ENCODE measurements at places on chromosomes 12 and 14.

GRCh38 chr12:80708259-80708974 lies 983 bp downstream of the MYF6 start:
- no peak for DNase-seq

DNA sequence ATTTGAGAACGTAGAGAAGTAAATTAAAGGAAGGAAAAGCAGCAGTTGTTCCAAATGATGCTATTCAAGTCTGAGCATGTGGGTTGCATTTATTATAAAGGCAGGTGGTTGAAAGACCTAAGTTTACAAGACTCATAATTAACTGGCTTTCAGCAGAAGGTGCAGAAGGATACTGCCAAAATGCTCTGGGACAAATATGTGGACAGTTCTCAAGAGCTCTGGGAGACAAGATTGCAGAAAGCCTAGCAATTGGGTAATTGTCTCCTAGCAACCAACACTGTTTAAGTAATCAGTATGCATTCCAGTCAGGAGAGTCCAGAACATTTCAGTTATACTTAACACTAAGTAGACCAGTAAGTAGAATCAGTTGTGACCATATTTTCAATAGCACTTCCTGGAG lies 131.5 kb downstream of the GPR135 start:
- DNase-seq = no peak

DNA sequence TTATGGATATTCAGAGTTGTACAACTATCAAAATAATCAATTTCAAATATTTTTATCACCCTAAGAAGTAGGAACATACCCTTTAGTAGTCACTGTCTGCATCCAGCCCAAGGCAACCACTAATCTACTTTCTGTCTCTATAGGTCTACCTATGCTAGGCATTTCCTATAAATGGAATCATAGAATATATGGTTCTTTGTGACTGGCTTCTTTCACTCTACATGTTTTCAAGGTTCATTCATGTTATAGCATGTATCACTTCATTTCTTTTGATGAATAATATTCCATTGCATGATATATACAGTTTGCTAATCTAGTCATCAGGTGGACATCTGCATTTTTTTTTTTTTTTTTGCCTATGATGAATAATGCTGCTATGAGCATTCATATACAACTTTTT lies 112.4 kb downstream of the PPP1R12A start:
- DNase-seq = no peak

DNA sequence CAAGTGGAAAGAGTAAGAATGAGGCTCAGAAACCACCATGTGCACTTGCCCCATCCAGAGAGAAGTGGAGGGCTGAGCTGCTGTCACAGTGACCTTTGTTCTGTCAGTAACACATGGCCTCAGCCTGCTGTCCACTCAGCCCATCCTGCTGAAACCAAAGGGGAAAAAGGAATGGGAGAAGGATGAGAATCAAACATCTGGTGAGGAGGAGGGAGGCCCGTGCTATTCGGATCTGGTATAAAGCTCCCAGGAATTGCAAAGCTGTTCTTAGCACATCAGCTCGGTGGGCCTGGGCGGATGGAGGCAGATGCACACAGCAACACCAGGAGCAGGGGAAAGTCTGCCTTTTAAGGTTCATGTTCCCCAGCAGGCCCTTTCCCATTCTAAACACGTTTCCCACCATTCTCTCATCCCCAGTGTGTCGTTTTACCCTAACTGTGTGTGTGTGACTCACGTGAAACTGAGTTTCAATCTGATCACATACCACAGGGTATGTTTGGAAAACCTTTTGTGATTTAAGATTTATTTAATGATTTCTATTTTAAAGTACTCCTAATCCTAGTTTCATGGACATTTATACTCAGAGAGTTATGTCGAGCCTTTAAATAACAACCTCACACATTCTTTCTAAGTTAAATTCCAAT lies 36.8 kb downstream of the RTRAF start:
- no peak for DNase-seq

GRCh38 chr12:103780992-103781391 lies 60.0 kb downstream of the NT5DC3 start:
- no peak for DNase-seq

DNA sequence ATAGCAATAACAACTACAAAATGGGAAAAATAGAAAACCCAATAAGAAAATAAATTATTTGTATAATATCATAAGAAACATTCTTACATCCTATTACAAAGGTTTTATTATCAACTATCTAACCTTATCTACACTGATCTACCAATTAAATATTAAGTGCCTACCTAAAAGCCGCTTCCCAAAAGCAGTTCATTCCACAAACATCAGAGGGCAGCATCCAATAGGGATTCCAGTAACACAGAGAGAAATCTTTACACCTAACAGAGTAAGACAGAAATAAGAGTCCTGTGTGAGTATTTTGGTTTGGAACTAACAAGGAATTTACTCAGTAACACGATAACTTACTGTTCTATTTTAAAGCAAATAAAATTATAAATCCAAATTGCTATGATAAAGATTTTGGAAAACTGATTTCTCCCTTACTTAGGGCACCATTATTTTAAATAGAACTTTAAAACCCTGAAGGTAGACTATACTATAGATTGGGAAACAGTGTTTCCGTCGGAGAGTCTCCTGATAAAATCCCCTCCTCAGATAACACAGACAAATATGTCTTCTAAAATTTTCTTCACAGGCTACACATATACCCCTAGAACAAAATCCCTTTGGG lies 15.0 kb downstream of the GXYLT1 start:
- DNase-seq = peak; percentile 38

DNA sequence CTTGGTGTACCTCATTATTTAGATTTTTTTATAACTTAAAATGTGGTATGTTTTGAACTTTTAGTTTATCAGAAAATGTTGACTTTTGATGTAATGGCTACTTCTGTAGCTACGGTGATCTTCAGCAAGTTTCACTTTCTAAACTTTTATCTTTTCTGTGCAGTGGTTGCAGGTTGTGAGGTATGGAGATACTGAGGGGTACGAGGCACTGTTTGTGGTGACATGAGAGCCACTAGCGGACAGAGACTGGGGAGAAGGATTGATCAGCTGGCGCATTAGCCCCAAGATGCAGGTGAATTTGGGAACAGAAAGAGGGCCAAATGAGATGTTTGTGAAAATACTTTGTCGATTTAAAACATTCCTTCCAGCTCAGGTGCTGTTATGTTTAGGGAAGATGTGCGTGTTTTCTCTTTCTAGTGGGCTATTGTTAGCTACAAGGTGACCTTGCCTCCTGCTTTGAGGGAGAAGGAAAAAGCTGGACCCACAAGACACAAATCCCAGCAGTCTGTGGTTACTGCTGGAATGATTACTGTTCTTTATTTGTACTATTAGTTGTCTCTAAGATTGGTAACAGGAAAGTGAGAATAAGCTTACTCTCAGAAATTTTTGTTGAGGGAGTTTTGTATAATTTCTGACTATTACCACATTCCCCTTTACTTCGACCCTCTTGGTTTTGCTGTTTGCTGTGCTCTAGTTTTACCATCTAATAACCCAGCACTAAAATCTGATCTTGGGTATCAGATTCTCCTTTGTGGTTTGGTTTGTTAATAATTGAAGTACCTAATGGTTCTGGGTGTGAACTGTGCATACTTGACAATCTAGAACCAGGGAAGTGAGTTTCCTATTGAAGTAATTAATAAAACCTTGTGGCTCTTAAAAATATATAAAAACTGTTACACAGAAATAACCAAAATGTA lies 61.7 kb downstream of the FBXO34 start:
- DNase-seq = no peak

- DNase-seq = no peak
Measured at GRCh38 chr14:99522025-99522401, 40.8 kb downstream of the CCNK start.

DNA sequence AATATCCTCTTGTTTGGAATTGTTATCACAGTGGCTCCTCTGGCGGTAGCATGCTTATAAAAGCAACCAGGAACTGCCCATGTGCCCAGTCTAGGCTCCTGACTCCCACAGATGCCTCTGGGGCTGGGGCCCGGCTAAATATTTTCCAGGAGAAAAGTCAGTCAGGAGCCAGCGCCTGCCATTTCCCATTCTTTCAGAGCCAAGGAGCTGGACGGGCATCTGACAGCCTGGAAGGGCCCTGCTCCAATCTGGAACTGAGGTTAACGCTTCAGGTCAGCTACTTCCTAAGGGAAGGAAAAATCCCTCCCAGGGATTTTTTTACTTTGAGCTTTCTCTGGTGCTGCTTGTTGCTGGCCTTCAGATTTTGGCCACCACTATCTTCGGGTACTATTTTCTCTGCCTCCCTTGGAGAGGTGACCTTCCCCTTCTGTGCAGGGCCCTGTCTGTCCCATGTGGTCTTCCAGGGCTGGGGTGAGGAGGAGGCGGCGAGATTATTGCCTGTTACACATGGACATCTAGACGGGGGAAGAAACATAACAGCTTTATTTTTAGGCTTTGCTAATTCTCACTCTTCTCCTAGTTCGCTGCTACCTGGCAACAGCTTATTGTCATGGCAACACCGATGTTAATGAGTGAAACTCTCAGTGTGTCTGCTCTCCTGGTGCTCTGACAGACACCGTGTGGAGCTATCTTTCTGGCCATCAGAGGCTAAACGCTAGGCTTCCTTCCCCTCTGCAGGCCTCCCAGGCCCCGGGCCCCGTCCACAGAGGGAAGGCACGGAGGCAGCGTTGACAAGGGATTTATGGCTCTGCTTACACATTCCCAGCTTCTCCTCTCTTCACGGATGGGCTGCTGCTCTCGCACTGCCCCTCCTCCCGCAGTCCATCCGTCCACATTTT lies 160.4 kb downstream of the CACNA1C start:
- no peak for DNase-seq

GRCh38 chr12:112686373-112686772 lies 105.2 kb upstream of the RPH3A start:
- no peak for DNase-seq

DNA sequence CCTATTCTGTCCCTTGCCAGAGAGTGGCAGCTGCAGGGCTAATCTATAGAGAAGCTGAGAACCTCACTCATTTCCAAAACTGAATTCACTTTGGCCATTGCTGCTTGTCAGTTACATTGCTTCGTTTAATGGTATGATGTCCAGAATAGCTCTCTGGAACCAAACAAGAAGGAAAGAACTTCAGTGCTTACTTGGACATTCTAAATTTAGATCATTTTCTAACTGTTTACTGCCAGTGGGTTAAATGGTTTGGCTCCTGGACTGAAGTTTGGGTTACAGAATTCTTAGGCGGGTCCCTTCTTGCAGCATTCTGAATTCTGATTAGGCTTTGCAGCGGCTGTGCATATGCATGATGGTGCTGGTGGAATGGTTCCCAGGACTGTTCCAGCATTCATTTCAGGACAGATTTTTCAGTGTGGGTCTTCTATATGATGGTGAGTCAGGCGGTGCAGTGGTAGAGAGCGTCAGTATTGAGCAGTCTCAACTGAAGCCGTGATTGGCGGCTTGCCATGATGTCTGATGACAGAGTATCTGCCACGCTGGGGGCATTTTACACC lies 148.7 kb downstream of the DYRK2 start:
- DNase-seq = no peak
